Left forelimb (tissue), 1 donor: ENCODE measurements at places on chromosomes 7 and 10.

- no peak for DNase-seq
Measured at GRCh38 chr7:70647801-70648498, 484.0 kb upstream of the GALNT17 start.

- no peak for DNase-seq
Measured at GRCh38 chr7:151312831-151313809, 28.5 kb upstream of the NUB1 start.

DNA sequence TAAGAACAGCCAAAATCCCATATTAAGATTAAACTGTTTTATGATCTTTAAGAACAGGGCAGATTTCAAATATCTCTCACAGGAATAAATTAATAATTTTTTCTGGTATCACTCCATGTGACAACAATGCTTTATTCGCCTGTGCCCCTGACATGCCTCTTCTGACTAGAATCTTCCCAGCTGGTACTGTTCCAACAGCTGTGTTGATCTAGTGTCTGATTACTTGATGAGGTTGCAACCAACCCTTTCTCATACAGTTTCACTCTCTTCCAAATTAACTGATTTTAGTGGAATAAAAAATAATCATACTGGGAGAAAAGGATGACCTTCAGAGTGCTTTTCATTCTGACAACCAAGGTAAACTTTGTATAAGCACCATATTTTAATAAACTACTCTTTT, 151.9 kb downstream of the CHRM2 start:
- no peak for DNase-seq

DNA sequence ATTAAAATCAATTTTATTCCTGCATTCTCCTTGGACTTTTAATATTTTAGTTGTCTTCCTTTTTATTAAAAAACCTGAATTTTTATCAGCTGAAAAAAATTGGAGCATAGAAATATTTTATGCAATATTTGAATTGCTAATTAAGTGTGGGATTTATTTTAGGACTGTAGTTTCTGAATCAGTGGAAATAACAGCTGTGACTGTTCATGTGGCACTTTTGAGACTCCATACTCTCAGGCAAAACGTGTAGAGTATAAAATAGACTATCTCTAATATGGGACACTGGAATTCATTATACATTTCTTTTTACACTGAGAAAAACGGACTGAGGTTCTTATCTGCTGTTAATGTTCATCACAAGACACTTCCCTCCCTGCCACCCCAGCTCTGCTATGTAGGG, 558.3 kb upstream of the TPK1 start:
- no peak for DNase-seq

DNA sequence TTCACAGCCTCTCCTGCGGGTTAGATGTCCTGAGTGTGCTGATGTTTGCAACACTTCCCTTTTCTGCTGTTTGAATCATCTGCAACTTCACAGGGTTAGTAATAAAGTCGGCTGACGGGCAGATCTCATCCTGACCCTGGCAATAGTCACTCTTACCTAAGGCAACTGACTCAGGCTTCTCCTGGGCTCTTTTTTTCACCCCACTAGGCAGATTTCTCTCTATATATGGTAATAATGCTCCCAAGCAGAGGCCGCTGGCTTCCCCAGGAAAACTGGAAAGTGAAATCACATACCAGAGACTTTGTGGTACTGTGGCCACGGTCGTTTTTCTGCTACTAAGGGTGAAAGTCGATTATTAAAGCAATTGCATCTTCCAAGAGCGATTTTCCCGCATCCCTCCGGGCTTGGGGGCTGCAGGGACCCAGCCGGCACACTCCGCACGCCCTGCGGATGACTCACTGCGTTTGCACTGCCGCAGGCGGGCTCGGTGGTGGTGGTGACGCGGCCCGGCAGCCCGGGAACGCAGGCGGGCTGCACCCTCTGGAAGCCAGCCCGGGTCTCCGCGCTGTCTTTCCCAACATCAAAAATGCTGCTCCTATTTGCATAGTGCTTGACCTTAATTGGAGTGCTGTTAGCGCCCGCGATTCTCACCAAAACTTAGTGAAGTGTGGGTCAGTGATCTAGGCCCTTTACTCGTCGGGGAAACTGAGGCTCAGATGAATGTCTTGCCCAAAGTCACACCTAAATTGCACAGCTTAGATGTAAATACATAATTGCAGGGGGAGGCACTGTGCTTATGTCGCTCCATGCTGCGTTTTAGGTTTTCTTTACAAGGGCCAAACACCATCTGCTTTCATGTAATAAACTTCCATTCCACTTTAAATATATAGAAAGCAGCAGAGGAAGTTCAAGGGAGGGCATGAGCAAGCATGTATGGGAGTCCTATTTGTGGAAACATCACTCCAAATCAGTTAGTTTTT, 47.6 kb upstream of the ITGB1 start:
- peak; percentile 74 for DNase-seq

DNA sequence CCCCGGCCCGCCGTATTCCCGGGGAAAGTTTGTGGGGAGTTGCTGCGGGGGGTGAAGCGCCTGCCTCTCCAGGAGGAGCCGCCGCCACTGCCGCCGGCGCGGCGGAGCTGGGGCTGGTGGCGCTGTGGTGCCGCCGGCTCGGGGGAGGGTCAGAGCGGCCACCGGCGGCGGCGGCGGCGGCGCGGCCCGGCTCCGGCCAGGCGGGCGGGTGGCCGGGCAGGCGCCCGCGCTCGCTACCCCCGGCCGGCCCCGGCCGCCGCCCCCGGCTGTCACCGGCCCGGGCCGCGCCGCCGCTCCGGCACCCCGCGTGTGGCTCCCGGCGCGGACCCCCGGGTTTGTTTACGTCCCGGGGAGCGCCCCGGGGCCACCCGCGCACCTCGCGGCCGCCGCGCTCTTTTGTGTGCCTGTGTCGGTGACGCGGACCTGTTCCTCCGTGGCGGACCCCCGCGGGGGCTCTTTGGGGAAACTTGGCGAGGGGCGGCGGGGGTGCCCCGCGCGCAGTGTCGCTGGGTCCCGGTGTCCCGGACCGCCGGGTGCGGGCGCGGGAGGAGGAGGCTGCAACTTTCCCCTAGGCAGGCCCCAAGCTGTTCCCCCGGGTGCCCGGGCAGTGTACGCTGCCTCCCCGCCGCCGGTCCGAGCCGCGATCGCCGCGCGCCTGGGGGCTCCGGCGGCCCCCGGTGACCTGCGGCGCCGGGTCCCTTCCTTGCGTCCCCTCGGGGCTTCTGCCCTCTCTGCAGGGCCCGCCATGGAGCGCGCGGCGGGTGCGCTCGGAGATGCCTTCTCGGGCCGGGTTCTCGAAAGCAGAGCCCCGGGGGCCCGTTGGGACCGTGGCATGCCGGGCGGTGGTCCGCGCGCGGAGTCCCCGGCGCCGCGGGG, 593 bp upstream of the CUX1 start:
- no peak for DNase-seq

- no peak for DNase-seq
Measured at GRCh38 chr10:6746782-6747181, 166.7 kb upstream of the PRKCQ start.

DNA sequence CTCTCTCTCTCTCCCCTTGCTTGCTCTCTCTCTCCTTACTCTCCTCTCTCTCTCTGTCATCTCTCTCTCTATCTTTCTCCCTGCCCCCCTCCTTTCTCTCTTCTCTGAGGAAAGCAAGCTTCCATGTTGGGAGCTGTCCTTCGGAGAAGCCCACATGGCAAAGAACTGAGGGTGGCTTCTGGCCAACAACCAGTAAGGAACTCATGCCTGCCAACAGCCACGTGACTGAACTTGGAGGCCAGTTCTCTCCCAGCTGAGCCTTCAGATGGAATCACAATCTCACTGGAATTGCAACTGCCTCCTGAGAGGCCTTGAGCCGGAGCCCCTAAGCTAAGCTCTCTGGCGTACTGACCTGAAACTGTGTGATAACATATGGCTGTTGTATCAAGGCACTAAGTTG, 12.0 kb upstream of the DHTKD1 start:
- DNase-seq: no peak

DNA sequence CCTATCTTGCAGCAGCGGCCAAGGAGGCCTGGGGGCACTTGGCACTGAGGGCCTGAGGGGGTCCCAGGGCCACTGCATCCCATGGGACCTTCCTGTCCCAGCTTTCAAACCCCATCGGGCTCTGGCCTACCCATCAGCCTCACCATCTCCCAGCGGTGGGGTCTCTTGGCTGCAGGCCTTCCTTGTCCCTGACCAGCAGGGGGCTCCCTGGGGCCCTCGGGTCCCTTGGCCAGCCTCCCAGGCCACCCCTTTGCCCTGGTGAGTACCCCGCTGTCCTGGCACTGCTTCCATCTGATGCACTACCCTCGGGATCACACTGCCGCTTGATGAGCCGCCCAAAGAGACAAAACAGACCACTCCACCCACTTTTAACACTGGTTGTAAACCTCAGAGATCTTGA, 43.5 kb downstream of the YKT6 start:
- no peak for DNase-seq

DNA sequence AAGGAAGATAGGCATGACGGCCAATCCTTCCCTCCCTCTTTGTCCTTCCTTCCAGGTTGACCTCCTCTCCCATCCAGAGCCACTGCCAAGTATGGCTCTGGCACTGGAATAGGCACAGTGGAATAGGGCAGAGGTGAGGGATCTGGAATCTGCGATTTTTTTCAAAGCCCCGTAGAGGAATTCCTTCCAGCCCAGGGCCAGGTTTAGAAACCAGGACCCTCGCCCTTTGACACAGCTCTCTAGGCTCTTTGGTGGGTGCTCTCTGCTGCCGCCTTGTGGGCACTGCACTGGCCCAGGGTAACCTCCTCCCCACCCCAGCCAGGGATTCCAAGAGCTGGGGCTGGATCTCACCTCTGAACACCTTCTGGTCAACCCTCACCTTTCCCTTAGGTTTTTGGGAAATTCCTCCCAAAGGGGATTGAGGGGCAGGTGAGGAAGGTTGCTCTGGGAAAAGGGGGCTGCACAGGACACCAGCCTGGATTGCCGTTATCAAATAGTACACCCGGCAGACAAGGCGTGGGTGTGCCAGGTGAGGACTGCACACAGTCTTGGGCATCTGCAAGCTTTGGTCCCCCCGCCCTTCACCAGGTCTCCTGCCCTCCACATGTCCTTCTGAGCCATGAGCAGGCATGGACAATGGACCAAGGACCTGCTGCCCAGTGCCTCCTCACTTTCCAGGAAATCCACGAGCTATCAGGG, 22.8 kb downstream of the C10orf105 start:
- DNase-seq: no peak

DNA sequence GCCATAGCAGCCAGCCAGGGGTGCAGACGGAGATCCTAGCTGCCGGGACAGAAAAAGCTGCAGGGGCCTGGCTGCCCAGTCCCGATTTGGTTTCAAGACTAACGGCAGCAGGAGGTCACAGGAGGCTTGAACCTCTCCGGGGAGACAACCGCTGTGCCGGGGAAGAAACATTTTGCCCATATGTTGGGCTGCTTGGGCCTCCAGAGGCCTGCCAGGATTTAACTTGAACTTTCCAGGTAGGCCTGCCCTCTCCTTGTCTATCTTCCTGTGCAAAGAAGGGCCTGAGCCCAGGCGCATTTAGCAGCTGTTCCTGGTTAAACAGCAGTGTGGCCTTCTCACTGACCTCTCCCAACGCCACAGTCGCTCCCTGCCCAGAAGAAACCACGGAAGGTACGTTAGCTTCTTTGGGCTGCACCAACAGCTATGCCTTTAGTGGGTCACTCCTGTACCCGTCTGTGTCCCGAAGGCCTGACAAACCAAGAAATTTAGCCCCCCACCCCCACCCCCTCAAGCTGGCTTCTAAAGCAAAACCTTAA, 17.1 kb upstream of the PTF1A start:
- DNase-seq: no peak

DNA sequence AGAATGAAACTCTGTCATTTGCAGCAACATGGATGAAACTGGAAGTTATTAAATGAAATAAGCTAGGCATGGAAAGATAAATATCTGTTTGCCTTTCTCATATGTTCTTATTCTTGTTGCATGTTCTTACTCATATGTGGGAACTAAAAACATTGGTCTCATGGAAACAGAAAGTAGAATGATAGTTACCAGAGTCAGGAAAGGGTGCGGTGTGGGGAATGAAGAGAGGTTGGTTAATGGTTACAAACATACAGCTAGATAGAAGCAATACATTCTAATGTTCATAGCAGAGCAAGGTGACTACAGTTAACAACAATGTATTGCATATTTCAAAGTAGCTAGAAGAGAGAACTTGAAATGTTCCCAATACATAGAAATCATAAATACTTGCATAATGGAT, 105.1 kb downstream of the FAM107B start:
- DNase-seq: no peak
